ENCODE measurements at places on chromosomes 5 and 9. TPM values are rescaled to one million over a fixed set of nuclear protein-coding genes. Genes with fewer than 3 reads are reported as not detected.
A peak's percentile ranks its signal among the peaks of the same experiment; 100 is the strongest.

- no peaks in the 10 kb centered on the region for H3K27me3 ChIP-seq
- H3K27ac ChIP-seq = no peak overlapping the region
- H3K36me3 ChIP-seq = no peaks in the 10 kb centered on the region
- H3K4me1 ChIP-seq = peaks cover 14% of the 10 kb centered on the region
- no peak for DNase-seq
- no peak overlapping the region for H3K4me3 ChIP-seq
These were observed 4.5 kb downstream of the STOM start for GRCh38 chr9:121365564-121365963.

GRCh38 chr5:94309141-94309540 is 309.3 kb downstream of the KIAA0825 start:
- no peaks in the 10 kb centered on the region for H3K4me1 ChIP-seq
- H3K36me3 ChIP-seq = no peaks in the 10 kb centered on the region
- H3K27ac ChIP-seq = no peak overlapping the region
- no peak overlapping the region for H3K4me3 ChIP-seq

DNA sequence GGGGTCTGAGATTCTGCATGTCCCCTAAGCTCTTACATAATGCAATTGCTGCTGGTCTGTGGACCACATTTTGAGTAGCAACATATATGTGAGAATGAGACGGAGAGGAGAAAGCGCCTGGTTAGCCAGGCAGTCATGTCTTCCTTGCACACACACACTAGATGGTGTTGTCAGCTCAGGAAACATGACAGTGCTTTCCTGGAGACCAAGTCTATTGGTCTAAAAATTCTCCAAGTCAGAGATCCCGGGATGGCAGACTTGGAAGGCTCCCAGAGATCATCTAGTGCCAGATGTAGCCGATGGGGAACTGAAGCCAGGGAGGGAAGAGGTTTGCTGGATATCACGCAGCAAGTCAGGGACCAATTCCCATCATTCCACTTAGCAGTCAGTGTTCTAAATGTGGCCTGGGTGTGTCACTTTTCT is 53.4 kb downstream of the GALNT12 start:
- H3K27me3 ChIP-seq = no peaks in the 10 kb centered on the region
- no peak overlapping the region for H3K4me3 ChIP-seq
- H3K36me3 ChIP-seq = no peaks in the 10 kb centered on the region
- peak overlapping the region; percentile 13 for H3K27ac ChIP-seq
- DNase-seq = peak; percentile 87
- H3K4me1 ChIP-seq = no peaks in the 10 kb centered on the region

Gene SOX30
- total RNA-seq = 0.22 TPM

Gene CCDC152
- total RNA-seq = 5.9 TPM

Gene CSF1R
- 40.7 TPM for total RNA-seq

DNA sequence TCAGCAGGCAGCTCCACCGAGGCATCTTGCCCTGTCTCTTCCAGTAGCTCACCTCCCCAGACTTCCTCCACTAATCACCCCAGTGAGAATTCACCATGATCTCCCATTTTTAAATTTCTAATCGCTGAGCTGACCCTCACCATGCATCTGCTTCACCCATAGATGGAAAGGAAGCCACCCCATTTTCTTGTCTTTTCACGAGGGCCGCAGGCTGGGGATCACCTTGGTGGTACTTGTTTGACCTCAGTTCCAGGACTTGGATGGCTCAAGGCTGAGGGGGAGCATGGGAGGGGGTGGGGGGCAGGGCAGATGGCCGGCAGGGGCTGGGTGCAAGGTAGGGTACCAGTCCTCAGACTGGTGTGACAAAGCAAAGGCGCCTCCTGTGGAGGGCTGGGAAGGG is 3.6 kb downstream of the PROP1 start:
- no peak overlapping the region for H3K4me3 ChIP-seq
- no peak overlapping the region for H3K27ac ChIP-seq
- DNase-seq = no peak
- H3K4me1 ChIP-seq = no peaks in the 10 kb centered on the region

DNA sequence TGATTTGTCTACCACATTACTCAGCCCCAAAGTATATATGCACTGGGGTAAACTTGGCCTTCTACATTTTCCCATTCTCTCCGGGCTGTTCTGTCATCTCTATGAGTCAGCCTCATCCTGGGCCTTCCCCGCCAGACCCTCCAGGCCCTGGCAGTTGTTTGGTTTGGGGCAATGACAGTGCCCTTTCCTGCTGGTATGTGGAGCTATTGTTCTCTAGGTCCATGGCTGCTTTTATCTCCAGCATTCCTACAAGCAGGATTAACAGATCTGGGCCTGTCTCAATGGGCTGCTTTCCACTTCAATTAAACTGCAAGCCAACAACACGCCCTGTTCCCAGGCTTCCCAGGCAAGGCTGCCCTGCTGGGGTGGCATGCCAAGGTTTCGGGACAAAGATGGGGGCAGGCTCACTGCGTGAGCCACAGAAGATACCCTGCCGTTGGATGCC is 136.4 kb downstream of the SLIT3 start:
- DNase-seq = no peak
- no peak overlapping the region for H3K4me3 ChIP-seq
- H3K27ac ChIP-seq = no peak overlapping the region
- peaks cover 2% of the 10 kb centered on the region for H3K27me3 ChIP-seq
- H3K4me1 ChIP-seq = peaks cover 15% of the 10 kb centered on the region

Gene ACTBL2
- total RNA-seq = not detected

DNA sequence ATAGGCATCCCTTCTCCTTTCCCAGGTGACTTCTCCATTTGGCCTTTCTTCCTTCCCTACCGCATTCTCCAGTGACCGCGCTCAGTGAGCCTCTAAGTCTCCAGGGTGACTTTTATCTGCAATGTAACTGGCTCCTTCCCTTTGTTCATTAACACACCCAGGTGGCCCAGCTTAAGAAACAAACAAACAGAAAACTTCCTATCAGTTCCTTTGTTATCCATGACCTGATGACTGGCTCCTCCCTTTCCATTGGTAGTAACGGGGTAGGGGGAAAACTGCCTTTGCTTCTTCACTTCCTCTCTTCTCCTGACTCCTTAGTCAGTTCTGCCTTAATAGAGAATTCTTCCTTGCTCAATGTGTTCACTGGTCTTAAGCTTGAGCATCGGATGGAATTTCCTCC is 7.0 kb upstream of the SH3GL2 start:
- H3K4me1 ChIP-seq = no peaks in the 10 kb centered on the region
- no peaks in the 10 kb centered on the region for H3K36me3 ChIP-seq
- H3K27ac ChIP-seq = no peak overlapping the region
- H3K27me3 ChIP-seq = no peaks in the 10 kb centered on the region

DNA sequence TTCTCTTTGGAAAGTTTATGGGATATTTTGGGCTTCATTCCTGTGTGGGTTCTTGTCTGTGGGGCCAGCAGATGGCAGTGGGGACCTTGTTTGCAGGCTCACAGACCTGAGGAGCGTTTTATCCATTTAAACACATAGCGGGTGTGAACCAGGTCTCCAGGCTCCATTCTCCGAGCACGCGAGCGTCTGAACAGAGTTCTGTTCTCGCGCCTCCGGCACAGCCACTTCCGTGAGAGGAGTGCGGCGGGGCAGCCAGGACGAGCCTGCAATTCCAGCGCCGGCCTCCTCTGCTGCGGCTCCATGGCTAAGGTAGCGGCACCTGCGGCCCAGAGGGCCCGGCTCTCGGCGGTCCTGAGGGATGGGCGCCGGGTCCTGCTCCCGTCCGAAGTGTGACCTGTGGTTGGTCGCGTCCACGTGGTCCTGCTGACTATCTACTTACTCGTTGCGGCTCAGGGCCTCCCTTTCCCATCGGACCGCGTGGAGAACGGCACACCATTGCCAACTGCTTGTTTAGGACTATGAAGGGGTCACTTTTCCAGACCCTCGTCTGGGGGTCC is 7.3 kb downstream of the NRARP start:
- peaks cover 43% of the 10 kb centered on the region for H3K4me1 ChIP-seq
- H3K27ac ChIP-seq = no peak overlapping the region
- DNase-seq = no peak
- H3K36me3 ChIP-seq = peaks cover 23% of the 10 kb centered on the region
- no peak overlapping the region for H3K4me3 ChIP-seq

DNA sequence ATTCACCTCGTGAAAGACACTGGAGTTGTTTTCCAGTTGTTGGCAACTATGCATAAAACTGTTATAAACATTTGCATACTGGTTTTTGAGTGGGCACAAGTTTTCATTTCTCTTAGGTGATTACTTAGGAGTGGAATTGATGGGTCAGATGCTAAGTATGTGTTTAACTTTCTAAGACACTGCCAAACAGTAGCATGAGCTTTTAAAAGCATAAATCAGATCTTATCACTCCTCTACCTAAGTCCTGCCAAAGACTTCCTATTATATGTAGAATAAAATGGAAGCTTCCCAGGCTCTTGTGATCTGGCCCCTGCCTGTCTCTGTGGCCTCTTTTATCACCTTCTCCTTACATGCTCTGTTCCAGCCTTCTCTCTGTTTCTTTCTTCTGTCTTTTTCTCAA is 72.6 kb downstream of the SH3RF2 start:
- H3K4me3 ChIP-seq = no peak overlapping the region
- no peak for DNase-seq
- H3K36me3 ChIP-seq = no peaks in the 10 kb centered on the region
- H3K27me3 ChIP-seq = no peaks in the 10 kb centered on the region

DNA sequence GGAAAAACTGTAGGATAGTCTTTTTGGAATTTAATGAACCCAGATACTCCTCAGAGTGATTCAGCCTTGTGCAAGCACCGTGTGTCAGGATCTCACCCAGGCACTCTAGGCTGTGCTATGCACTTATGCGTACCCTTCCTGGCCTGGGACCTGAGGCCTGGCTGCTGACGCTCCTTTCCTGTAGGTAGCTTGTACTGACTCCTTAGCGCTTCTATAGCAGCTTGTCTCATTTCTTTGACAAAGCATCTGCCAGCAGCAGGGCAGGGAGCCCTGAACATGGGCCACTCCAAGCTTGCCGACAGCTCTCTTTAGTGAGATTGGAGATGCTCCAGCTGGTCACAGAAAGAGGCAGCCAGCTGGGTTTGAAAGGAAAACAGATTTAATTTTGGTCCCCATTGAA is 147.3 kb downstream of the SGCD start:
- H3K4me1 ChIP-seq = peaks cover 22% of the 10 kb centered on the region
- H3K4me3 ChIP-seq = no peak overlapping the region
- H3K27ac ChIP-seq = peak overlapping the region; percentile 40
- DNase-seq = peak; percentile 62
- no peaks in the 10 kb centered on the region for H3K27me3 ChIP-seq

Gene TMEM174
- not detected for total RNA-seq

DNA sequence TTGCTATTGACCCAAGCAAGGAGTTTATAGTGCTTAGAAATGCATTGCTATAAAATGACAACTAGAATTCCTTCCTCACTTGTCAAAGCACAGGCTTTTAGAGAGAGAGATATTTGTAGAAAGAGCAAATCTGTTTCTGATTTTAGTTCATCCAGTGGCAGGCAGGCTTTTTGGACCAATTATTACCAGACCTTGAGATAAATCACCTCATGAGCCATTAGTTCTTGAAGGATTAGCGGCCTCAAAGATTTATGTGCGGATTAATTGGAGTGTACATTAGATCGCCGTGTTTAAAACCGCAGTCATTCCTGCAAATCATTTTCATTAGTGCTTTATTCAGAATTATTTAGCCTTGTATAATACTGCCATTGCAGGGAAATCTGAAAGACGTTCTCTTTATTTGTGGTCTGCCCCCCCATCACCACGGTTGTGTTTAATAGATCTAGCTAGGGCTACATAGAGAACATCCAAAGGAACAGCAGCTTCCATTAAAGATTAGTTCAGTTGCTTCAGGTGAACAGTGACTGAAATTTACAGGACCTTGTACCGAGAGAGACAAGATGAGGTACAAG is 28.8 kb upstream of the TJP2 start:
- peaks cover 3% of the 10 kb centered on the region for H3K4me1 ChIP-seq
- H3K27me3 ChIP-seq = no peaks in the 10 kb centered on the region
- no peaks in the 10 kb centered on the region for H3K36me3 ChIP-seq
- peak overlapping the region; percentile 47 for H3K27ac ChIP-seq

Gene C9
- total RNA-seq = not detected
